ENCODE measurements at places on chromosomes 16 and 17.

GRCh38 chr17:63354256-63354655 lies 91.8 kb downstream of the CYB561 start:
- no peak for DNase-seq

DNA sequence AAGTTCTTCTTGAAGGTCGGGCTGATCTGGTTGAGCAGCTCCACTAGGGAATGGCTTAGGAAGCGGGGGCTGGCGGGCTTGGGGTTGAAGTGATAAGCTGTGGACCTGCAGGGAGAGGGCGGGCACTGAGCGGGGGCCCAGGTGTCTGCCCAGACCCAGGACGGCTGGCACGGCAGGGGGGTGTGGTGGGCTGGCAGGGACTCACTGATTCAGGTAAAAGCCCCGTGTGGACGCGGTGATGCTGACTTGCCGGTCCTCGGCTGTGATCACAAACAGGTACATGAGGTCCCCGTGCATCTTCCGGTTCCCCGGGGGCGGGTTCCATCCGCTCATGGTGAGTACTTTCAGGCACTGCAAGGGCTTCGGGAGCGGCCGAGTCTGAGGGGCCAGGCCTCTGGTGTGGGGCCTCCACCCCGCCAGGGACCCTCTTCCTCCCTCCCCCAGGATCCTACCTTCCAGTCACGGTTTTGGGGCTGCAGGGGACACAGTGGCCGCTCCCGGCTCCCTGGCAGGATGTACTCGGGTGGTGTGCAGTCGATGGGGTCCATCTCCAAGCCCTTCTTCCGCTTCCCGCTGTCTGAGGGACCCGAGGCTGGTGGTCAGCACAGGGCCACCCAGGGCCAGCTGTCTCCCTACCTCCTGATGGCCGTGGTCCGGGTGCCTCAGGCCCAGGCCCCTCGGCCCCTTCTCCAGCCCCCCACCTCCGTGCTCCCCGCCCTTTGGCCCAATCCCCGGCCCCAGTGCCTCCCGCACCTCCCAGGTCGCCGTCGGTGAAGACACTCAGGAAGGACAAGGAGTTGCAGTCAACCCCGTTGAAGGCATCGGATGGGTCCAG lies 10.2 kb downstream of the CLUH start:
- no peak for DNase-seq

- no peak for DNase-seq
Measured at GRCh38 chr16:88610909-88611812, 27.2 kb upstream of the IL17C start.

GRCh38 chr16:9594047-9594446 lies 502.6 kb downstream of the HAPSTR1 start:
- DNase-seq = no peak

DNA sequence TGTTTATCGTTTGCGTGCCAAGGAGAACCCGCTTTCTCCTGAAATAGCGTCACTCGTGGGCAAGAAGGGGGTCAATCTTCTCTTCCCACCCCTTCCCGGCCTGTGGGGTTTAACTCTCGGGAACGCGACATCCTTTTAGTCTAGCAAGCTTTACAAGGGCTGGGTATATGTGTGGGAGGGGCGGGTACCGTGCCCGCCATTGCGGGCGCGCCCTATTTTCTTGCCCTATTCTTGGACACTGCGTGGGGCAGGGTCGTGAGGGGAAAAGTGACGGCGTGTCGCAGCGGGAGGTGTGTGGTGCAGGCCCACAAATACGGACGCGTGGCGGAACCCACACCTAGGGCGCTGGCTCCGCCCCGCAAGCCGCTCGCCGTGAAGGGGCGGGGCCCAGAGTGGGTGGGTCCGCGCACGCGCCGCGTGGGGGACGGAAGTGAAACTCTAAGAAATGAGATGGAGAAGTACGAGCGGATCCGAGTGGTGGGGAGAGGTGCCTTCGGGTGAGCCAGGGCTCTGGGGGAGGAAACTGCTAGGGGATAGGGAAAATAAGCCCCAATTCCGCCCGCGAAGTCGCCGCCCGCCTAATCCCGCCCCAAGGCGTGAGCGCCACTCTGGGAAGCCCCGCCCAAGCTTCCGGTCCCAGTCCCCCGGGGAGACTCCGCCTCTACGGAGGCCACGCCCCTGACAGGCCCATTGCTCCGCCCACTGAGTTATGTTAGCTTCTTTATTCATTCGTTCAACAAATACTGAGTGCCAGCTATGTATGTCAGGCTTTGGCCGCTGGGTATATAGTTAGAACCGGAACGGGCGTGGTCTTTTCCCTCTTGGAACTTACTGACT lies at the start of gene NEK8:
TSS of gene NEK8 (plus strand) at position 425 of the 837 bp plus-strand sequence. CDS start at position 451, 26 bp downstream.
- peak; percentile 98 for DNase-seq

DNA sequence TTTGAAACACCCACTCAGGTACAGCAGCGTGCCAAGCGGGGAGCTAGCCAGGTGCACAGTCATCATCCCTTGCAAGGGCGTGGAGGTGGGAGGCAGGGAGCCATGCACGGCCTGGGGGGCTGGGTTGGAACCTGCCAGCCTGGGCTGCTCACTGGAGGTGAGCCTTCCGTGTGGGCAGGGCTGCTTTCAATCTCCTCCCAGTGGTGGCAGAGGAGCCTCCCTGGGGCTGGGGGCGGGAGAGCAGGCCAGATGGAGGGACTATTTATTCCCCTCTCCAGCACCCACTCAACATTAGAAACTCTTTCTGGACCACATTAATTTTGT lies 90.3 kb downstream of the KATNIP start:
- no peak for DNase-seq

GRCh38 chr17:63275971-63276745 lies 169.9 kb downstream of the CYB561 start:
- DNase-seq = no peak

GRCh38 chr17:68662037-68662432 lies 60.9 kb upstream of the FAM20A start:
- no peak for DNase-seq

- DNase-seq = no peak
Measured at GRCh38 chr17:78781893-78782304, at the start of gene CYTH1. CYTH1 (minus strand) TSS chr17:78782273; CDS start chr17:78782223, 50 bp downstream.

- DNase-seq = no peak
Measured at GRCh38 chr17:31339906-31340661, 18.7 kb upstream of the EVI2A start.

- DNase-seq = no peak
Measured at GRCh38 chr17:2990396-2990795, 73.0 kb downstream of the OR1D5 start.

GRCh38 chr17:28524476-28525424 lies 18.6 kb downstream of the FOXN1 start:
- no peak for DNase-seq

Measured in NCI-H1436 (cell line).